ENCODE measurements at places on chromosomes 12 and 14.

DNA sequence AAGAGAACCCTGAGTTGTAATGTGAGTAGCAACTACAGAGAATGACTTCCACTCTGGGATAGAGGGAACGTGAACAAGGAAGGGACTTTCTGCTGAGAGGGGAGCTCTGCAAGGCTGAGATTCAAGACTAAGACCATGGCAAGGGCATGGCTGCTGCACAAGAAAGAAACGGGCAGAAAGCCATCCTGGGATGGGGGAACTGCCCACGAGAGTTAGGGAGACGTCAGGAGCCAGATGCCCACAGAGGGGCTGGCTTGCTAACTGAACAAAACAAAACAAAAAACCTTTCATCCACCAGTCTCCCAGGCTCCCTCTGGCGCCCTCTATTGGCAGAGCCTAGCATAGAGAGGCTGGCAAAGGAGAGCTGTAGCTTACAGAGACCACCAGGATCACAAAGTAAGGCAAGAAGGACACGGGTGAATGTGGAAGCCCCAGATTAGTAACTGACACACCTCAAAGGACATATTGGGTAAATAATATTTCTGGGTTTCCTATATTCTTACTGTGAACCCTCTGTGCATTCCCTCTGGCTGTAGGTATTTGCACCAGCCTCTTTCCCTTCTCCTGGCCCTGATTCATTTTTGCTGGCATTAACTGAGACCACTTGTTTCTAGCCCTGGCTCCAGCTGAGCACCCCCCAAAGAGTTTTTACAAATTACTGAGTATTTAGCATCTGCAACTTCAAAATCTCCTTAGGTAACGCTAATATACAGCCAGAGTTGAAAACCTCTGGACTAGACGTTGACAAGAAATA is 338.3 kb downstream of the EMP1 start:
- H3K27ac ChIP-seq = no peak overlapping the region
- ATAC-seq = no peak
- H3K27me3 ChIP-seq = no peaks in the 10 kb centered on the region
- no peaks in the 10 kb centered on the region for H3K4me1 ChIP-seq
- H3K4me3 ChIP-seq = peak overlapping the region; percentile 11
- H3K36me3 ChIP-seq = no peaks in the 10 kb centered on the region

- peaks cover 21% of the 10 kb centered on the region for H3K36me3 ChIP-seq
- no peak for ATAC-seq
- H3K4me3 ChIP-seq = no peak overlapping the region
- no peaks in the 10 kb centered on the region for H3K27me3 ChIP-seq
These were observed 983 bp upstream of the COPS7A start for GRCh38 chr12:6722863-6723262.

- no peaks in the 10 kb centered on the region for H3K36me3 ChIP-seq
- no peak for ATAC-seq
- H3K4me1 ChIP-seq = no peaks in the 10 kb centered on the region
- H3K27ac ChIP-seq = no peak overlapping the region
These were observed 42.2 kb downstream of the EP400 start for GRCh38 chr12:131991816-131992430.

DNA sequence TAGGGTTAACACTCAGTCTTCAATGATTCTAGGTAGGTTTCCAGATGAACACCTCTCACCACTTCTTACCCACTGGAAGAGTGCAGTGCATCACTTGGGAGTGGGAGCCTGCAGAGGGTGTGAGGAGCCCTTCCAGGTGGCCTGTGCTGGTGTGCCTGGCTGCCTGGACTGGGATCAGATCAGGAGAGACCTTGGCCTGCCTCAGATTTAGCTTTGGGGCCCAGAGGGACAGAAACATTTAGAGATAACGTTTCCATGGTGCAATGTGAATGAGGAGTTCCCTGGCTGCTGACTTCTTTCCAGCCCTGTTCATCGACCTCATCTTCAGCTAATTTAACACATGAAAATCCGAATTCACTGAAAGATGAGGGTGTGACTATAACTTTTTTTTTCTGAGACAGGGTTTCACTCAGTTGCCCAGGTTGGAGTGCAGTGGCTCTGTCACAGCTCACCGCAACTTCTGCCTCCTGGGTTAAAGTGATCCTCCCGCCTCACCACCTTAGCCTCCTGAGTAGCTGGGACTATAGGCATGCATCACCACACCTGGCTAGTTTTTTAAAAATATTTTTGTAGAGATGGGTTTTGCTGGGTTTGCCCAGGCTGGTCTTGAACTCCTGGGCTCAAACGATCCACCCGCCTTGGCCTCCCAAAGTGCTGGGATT is 53.6 kb downstream of the SUSD6 start:
- peaks cover 95% of the 10 kb centered on the region for H3K4me1 ChIP-seq
- ATAC-seq = peak; percentile 23
- H3K36me3 ChIP-seq = peaks cover 5% of the 10 kb centered on the region
- H3K27ac ChIP-seq = peak overlapping the region; percentile 77
- no peaks in the 10 kb centered on the region for H3K27me3 ChIP-seq

- H3K4me1 ChIP-seq = peaks cover 14% of the 10 kb centered on the region
- H3K4me3 ChIP-seq = peak overlapping the region; percentile 54
- H3K27me3 ChIP-seq = peaks cover 57% of the 10 kb centered on the region
These were observed 1.4 kb upstream of the FOXN4 start for GRCh38 chr12:109310247-109311125.

Measured in gastroesophageal sphincter (tissue), 4 donors.